ENCODE measurements at places on chromosomes 1 and 21. TPM values are rescaled to one million over a fixed set of nuclear protein-coding genes. Genes with fewer than 3 reads are reported as not detected.

- H3K36me3 ChIP-seq, result peaks cover 2% of the 10 kb centered on the region
- DNase-seq, result no peak
- no peak overlapping the region for H3K4me3 ChIP-seq
- no peaks in the 10 kb centered on the region for H3K27me3 ChIP-seq
- H3K27ac ChIP-seq, result no peak overlapping the region
Measured at GRCh38 chr1:196538473-196538872, 69.8 kb downstream of the KCNT2 start.

- H3K4me3 ChIP-seq, result no peak overlapping the region
- H3K4me1 ChIP-seq, result no peaks in the 10 kb centered on the region
- no peaks in the 10 kb centered on the region for H3K36me3 ChIP-seq
- DNase-seq, result no peak
- peaks cover 12% of the 10 kb centered on the region for H3K27me3 ChIP-seq
Measured at GRCh38 chr1:11617741-11618140, 36.5 kb downstream of the FBXO2 start.

The AUNIP gene
- 9.8 TPM for total RNA-seq

DNA sequence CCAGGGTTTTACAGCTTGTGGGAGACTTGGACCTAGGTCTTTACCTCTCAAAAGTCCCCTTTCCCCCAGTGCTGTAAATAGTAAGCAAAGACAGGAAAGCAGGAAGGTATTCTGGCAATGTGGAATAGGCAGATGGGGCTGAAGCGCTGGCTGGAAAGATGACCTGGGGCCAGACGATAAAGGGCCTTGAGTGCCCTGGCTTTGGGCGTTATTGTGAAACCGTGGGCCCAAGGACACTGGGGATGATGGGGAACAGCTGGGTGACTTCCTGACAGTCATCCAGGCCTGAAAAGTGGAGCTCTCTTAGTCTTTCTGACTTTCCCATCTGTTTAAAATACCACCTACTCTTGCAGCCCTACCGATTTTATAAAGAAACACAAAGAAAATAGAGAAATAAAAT is 16.3 kb downstream of the URB2 start:
- H3K36me3 ChIP-seq, result peaks cover 21% of the 10 kb centered on the region
- no peak overlapping the region for H3K27ac ChIP-seq
- DNase-seq, result no peak
- peaks cover 2% of the 10 kb centered on the region for H3K4me1 ChIP-seq
- H3K4me3 ChIP-seq, result no peak overlapping the region
- H3K27me3 ChIP-seq, result no peaks in the 10 kb centered on the region

DNA sequence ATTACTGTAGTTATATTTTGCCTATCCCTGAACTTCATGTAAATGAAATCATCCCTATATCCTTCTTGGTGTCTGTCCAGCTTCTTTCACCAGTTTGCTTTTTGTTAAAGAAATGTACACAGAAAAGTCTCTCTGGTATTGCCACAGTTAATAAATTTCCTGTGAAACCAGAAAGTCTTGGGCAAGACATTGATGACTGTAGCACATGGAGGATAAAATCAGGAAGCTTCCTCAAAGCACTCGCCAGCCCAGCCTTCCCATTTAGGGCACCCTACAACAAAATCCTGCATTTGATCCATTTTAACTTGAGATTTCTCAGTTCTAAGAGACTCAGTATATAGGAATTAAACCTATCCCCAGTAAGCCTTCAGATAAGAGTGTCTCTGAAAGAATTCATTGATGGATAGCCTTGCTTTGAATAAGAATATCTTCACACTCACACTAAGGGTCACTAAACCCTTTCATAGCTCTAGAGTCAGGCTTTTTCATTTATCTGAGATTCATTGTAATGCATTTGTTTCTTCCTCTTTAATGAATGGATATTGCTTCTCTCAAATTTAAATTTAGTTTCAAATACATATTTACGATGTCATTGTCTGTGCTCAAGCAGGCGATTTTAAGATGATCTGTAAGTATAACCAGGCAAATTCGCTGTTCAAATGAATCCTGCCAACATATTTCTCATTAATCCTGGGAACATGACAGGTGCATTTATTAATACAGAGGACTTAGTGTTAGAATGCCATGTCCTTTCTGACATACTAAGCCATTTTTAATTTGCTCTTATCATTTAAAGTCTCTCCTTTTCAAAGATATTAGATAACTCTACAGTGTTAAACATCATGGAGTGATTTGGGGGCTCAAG is 153.1 kb downstream of the GRIK1 start:
- no peak overlapping the region for H3K27ac ChIP-seq
- DNase-seq, result no peak
- no peaks in the 10 kb centered on the region for H3K36me3 ChIP-seq
- H3K4me3 ChIP-seq, result no peak overlapping the region
- no peaks in the 10 kb centered on the region for H3K4me1 ChIP-seq

The NGF gene
- total RNA-seq, result not detected

- no peak overlapping the region for H3K4me3 ChIP-seq
- peaks cover 19% of the 10 kb centered on the region for H3K4me1 ChIP-seq
- peak; percentile 45 for DNase-seq
- H3K27ac ChIP-seq, result no peak overlapping the region
- H3K36me3 ChIP-seq, result peaks cover 14% of the 10 kb centered on the region
Measured at GRCh38 chr1:41955461-41956159, 36.9 kb upstream of the HIVEP3 start.

GRCh38 chr1:62364721-62365120 is 45.5 kb upstream of the KANK4 start:
- no peaks in the 10 kb centered on the region for H3K36me3 ChIP-seq
- DNase-seq, result no peak
- H3K27ac ChIP-seq, result no peak overlapping the region
- H3K4me3 ChIP-seq, result no peak overlapping the region
- peaks cover 14% of the 10 kb centered on the region for H3K27me3 ChIP-seq

The XCL1 gene
- total RNA-seq, result 11.7 TPM

GRCh38 chr1:220137019-220137786 is 43.3 kb downstream of the IARS2 start:
- peak overlapping the region; percentile 26 for H3K4me3 ChIP-seq
- peaks cover 12% of the 10 kb centered on the region for H3K4me1 ChIP-seq
- peaks cover 47% of the 10 kb centered on the region for H3K36me3 ChIP-seq
- peak overlapping the region; percentile 72 for H3K27ac ChIP-seq
- no peaks in the 10 kb centered on the region for H3K27me3 ChIP-seq
- DNase-seq, result no peak

GRCh38 chr1:218462116-218462515 is 117.0 kb downstream of the TGFB2 start:
- no peak overlapping the region for H3K27ac ChIP-seq
- no peak overlapping the region for H3K4me3 ChIP-seq
- H3K4me1 ChIP-seq, result no peaks in the 10 kb centered on the region
- no peaks in the 10 kb centered on the region for H3K27me3 ChIP-seq

The DNAJC28 gene
- 0.53 TPM for total RNA-seq

The KRTAP21-2 gene
- total RNA-seq, result not detected

GRCh38 chr1:234616644-234617043 is 6.7 kb upstream of the IRF2BP2 start:
- DNase-seq, result no peak
- H3K27ac ChIP-seq, result no peak overlapping the region
- H3K4me3 ChIP-seq, result no peak overlapping the region
- H3K4me1 ChIP-seq, result peaks cover 29% of the 10 kb centered on the region
- H3K36me3 ChIP-seq, result no peaks in the 10 kb centered on the region

- H3K4me3 ChIP-seq, result no peak overlapping the region
- H3K27ac ChIP-seq, result no peak overlapping the region
- no peaks in the 10 kb centered on the region for H3K36me3 ChIP-seq
- no peaks in the 10 kb centered on the region for H3K4me1 ChIP-seq
Measured at GRCh38 chr1:152543820-152544219, 22.8 kb downstream of the LCE3E start.

The CHRM3 gene
- total RNA-seq, result not detected

DNA sequence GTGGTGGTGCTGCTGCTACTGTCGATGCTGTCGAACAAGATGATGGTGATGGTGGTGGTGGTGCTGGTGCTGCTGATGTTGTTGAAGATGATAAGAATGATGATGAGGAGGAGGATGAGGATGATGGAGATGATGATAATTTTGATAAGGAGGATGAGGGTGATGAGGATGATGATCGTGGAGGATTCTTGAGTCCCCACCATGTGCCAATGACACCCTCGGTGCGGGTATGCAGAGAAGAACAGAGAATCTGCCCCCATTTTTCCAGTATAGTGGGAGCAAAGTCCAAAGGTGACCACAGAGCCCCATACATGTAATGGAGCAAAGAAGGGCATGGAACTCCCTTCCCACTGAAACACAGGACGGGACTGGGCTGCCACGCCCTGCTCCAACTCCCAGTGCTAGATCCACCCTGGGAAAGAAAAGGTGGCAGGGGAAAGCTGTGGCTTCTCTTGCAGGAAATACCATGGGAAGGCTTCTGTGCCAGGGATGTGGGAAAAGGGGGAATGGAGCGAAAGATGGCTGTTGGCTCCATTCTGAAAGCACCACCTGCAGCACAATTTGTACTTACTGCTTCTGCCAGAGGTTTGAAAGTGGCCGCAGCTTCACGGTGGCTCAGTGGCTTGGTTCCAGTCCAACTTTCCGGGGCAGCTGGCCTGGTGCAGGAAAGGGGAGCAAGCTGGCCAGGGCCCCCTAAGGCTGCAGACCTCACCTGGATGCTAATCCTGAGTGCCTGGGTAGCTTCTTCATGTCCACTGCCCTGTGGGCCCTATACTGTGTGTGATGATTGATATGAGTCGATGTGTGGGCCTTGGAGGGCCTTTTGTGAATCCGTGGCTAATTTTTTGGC is 387.2 kb upstream of the VAMP3 start:
- H3K4me1 ChIP-seq, result no peaks in the 10 kb centered on the region
- H3K27ac ChIP-seq, result no peak overlapping the region
- DNase-seq, result peak; percentile 23
- H3K36me3 ChIP-seq, result no peaks in the 10 kb centered on the region
- H3K4me3 ChIP-seq, result no peak overlapping the region

The TDRD5 gene
- not detected for total RNA-seq

GRCh38 chr1:11566042-11566850 is 87.3 kb downstream of the DISP3 start:
- no peaks in the 10 kb centered on the region for H3K4me1 ChIP-seq
- no peak overlapping the region for H3K27ac ChIP-seq
- DNase-seq, result no peak
- no peak overlapping the region for H3K4me3 ChIP-seq

DNA sequence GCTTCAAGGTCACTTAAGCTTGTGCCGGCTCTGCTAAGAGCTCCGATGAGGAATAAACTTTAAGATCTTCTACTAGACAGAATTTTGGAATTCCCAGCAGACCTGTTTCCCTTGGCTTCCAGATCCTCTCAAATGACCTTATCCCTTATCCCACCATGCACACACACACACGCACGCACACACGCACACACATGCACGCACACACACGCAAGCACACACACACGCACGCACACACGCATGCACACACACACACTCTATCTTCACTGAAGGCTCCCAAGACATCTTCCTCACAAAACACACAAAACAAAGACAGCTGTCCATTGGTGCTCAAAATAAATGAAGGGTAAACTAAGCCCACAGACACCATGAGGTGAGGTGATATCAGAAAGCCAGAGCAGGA is 659.9 kb downstream of the KIF26B start:
- no peaks in the 10 kb centered on the region for H3K36me3 ChIP-seq
- DNase-seq, result no peak
- H3K27ac ChIP-seq, result no peak overlapping the region

GRCh38 chr1:63968663-63969440 is 195.0 kb downstream of the ROR1 start:
- no peak overlapping the region for H3K27ac ChIP-seq
- DNase-seq, result no peak
- H3K4me3 ChIP-seq, result no peak overlapping the region
- no peaks in the 10 kb centered on the region for H3K36me3 ChIP-seq
- peaks cover 9% of the 10 kb centered on the region for H3K27me3 ChIP-seq

Data from activated CD8-positive, alpha-beta memory T cell treated with anti-CD3 and anti-CD28 coated beads, Interleukin-2, amount 10 ng/mL, durations not matched to agents 7 days and 5 days (primary cell).